ENCODE measurements at places on chromosomes 4 and X. TPM values are rescaled to one million over a fixed set of nuclear protein-coding genes. Genes with fewer than 3 reads are reported as not detected.

GRCh38 chrX:155864655-155865054 lies 16.5 kb upstream of the VAMP7 start:
- no peaks in the 10 kb centered on the region for H3K4me1 ChIP-seq
- no peaks in the 10 kb centered on the region for H3K36me3 ChIP-seq
- no peak overlapping the region for H3K4me3 ChIP-seq
- H3K27ac ChIP-seq = no peak overlapping the region
- H3K27me3 ChIP-seq = no peaks in the 10 kb centered on the region

DNA sequence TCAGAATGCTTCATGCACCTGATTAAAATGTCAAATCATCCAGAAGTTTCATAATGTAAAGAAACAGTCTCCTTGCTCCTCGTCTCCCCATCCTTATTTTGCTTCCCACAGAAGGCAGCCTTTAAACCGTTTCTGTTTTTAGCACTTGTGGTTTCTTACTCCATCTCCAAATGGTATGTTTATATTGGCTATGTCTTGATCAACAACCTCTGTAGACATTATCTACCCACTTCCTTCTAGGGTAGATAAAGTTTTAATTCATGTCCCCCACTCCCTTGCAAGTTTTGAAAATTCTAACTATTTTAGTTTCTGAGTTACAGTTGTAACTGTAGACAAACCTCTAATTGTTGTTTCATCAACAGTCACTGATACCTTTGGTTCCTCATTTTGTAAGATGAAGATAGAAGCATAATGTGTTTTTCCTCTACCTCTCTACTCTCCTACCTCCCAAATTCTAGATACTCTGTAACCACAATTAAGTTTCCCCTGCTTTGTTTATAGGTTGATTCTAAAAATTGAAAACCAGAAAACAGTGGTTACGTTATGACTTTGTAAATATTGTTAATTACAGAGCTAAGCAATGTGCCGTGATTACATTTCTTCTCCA lies 291.7 kb upstream of the GATB start:
- no peak overlapping the region for H3K4me3 ChIP-seq
- DNase-seq = no peak
- no peaks in the 10 kb centered on the region for H3K27me3 ChIP-seq
- no peak overlapping the region for H3K27ac ChIP-seq

DNA sequence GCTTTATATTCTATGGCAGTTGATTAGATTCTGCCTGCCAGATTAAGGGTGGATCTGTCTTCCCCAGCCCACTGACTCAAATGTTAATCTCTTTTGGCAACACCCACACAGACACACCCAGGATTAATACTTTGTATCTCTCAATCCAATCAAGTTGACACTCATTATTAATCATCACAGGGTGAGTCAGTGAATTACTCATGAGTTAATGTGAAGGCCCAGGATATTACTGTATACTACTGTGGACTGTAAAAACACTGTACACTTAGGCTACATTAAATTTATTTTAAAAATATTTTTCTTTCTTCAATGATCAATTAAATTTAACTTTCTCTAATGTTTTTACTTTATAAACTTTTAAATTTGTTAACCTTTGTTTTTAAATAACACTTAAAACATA lies 87.7 kb downstream of the NAP1L3 start:
- H3K36me3 ChIP-seq = no peaks in the 10 kb centered on the region
- no peak overlapping the region for H3K27ac ChIP-seq
- H3K4me3 ChIP-seq = no peak overlapping the region
- H3K4me1 ChIP-seq = no peaks in the 10 kb centered on the region
- no peak for DNase-seq
- no peaks in the 10 kb centered on the region for H3K27me3 ChIP-seq

GRCh38 chr4:161321706-161322105 lies 842.1 kb downstream of the FSTL5 start:
- peak; percentile 52 for DNase-seq
- H3K36me3 ChIP-seq = no peaks in the 10 kb centered on the region
- no peak overlapping the region for H3K4me3 ChIP-seq
- H3K4me1 ChIP-seq = no peaks in the 10 kb centered on the region

DNA sequence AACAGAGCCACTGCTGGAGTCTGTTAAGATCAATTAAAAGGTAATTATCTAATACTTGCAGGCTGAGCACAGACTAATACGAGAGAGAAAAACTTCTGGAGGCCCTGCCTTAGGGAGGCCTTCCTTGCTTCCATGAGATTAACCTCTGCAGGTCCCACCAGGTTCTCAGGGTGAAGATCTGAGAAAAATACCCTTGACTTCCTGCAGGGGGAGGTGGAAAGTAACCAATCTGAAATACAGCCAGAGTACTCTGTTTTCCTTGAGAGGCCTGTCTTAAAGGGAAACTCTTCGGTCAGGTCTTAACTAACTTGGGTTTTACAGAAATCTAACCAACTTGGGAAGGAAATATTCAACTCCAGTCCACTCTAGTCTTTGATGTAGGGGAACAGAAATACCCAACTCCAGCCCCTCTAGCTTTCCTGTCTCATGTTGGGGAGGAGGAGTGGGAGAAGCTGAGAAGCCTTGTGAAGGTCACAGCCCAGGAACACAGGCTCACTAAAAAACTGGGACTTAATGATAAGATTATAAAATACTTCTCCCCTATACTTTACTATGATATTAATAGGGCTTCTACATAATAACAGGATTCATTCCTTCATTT lies 77.1 kb downstream of the TBCK start:
- H3K36me3 ChIP-seq = peaks cover 5% of the 10 kb centered on the region
- no peaks in the 10 kb centered on the region for H3K27me3 ChIP-seq
- no peak overlapping the region for H3K27ac ChIP-seq

DNA sequence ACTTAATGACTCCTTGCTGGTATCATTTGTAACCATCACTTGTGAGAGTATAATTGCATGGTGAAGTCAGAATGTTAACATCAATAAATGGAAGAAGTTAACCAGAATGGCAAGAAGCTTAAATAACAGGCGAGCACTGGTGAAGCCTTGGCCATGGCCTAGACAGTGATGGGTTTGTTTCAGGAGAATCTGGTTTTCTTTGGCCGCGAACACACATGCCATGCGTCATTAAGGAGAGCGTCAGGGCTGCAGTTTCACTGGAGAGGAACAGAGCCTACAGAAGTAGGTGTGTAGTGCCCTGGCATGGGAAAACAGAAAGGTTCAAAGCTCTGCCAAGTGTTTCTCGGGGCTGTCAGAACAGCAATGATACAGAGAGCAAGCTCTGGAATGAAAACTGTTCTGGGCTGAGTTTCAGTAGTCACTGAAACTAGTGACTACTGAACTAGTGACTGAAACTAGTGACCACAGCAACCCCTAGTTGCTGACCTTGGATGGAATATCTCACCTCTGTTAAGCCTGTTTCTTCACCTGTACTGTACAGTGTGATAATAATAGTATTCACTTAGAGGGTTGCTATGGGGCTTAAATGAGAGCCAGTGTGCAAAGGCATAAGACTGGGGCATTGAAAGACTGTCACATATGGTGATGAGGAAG lies 93.8 kb downstream of the C4orf51 start:
- no peaks in the 10 kb centered on the region for H3K27me3 ChIP-seq
- H3K4me3 ChIP-seq = no peak overlapping the region
- peaks cover 3% of the 10 kb centered on the region for H3K36me3 ChIP-seq
- peak overlapping the region; percentile 64 for H3K27ac ChIP-seq
- DNase-seq = no peak
- no peaks in the 10 kb centered on the region for H3K4me1 ChIP-seq

DNA sequence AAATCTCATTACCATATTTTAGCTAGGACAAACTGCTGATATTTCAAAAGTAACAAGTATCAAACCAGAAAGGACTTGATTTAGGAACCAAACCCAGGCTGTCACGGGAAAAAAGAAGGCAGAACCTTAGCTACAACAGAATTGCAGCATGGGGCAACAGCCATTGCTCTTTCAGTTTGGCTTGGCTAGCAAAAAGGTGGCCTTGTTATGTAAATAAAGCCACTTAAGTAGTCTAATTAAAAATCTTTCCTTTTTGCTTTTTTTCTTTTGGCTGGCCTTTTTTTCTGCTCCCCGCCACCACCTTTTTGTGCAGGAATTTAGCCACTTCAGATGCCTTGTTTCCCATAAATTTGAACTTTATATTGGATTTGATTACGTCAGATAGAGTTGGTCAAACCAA lies 235.9 kb downstream of the CPXCR1 start:
- no peak for DNase-seq
- no peak overlapping the region for H3K27ac ChIP-seq
- H3K36me3 ChIP-seq = no peaks in the 10 kb centered on the region
- peaks cover 2% of the 10 kb centered on the region for H3K27me3 ChIP-seq

DNA sequence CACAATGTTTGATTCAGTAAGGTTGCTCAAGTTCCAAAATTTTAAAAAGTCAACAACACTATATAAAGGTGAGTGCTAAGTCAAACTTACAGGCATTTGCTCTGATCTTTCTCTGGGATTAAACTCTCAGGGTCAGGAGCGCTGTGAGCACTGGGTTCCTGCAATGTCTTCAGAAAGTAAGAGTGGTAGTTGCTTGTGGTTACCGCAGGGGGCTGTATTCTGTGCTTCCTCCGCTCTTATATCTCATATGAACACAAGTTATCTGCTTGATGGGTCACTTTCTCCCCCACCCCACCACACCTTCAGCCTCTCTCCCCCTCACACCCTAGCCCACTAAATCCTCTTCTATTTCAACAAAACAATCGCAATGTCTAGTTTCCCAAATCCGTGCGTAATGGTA lies 116.4 kb upstream of the IGSF1 start:
- no peaks in the 10 kb centered on the region for H3K36me3 ChIP-seq
- no peaks in the 10 kb centered on the region for H3K4me1 ChIP-seq
- no peak for DNase-seq
- no peak overlapping the region for H3K27ac ChIP-seq

The LRAT gene
- 0.37 TPM for total RNA-seq

The KIT gene
- total RNA-seq = 74.4 TPM

The MTCP1 gene
- total RNA-seq = 16.5 TPM

The MAGEC1 gene
- total RNA-seq = not detected

Data from lung (tissue), 17 donors.